ENCODE measurements at places on chromosomes 6 and 20.

- peak; percentile 61 for DNase-seq
Measured at GRCh38 chr6:7238900-7239589, 74.0 kb downstream of the SSR1 start.

GRCh38 chr6:11944111-11944510, 68.0 kb upstream of the HIVEP1 start:
- no peak for DNase-seq

- DNase-seq: no peak
Measured at GRCh38 chr20:25745100-25745499, 48.4 kb upstream of the ZNF337 start.

- no peak for DNase-seq
Measured at GRCh38 chr20:11895861-11896387, 21.8 kb upstream of the BTBD3 start.

DNA sequence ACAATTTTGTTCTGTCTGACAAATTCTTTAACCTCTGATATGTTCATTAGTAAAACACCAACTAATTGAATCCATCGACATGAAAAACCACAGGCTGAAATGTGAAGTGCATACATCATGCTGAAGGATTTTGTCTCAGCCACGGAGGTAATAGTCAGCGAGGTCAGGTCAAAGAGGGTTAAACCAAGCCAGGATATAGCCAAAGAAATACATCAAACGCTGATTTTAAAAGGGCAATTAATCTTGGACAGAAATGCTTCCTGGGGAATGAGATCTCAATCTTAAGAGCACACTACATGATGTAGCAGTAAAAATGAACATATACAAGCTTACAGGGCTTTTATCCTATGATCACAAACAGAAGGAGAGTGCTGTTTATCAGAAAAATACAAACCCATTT, 106.7 kb downstream of the PRDM1 start:
- no peak for DNase-seq

GRCh38 chr20:56627122-56628014, 1.7 kb upstream of the TFAP2C start:
- DNase-seq: no peak

DNA sequence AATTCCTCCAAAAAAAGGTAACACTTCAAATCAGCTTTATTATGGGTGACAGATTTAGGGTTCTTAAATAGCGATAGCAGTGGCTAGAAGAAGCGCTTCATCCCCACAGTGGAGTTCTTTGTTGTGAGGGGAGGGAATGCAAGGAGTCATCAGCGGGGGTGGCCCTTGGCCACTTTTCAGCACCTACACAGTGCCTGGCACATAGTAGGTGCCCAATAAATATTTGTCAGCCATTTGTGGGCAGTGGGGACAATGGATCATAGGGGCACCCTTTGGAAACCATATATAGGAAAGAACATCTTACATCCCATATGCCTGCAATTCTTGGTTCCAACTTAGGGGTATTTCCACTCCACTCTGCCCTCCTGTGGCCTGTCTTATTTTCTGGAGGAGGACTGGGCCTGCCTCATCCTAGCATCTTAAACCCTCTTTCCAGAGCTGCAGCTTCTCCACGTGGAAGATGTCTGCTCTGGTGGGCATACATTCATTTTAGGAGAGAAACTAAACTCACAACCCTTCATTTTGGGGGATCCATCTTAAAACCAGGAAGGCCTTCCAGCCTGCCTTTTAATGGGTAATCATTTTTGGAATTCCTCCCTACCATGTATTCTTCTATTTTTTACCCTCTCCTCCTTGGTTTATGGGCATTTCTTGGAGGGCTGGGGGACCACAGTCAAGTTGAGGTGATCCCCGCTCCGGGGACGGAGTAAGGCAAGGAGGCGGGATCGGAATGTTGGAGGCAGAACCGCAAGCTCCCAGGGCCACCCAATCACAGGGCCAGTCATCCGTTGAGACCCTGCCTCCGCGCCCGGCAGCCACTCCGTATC, 2.6 kb upstream of the GPSM3 start:
- no peak for DNase-seq

DNA sequence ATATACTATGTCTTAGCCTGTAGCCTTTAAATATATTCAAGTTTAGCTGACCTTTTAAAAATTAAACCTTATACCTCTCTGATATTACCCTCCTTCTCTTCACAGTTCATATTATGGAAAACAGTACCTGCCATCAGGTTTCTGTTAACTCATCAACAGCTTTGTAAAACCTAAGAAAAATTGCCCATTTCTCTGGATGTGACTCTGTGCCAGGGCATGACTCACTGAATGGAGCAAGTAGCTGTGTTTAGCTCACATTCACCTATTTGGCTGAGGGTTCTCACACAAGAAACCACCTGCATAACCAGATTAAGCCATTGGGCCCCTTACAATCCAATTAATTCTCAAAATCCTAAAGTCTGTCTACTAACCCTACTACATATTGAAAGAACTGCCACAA, 678.8 kb upstream of the MARCKS start:
- no peak for DNase-seq

DNA sequence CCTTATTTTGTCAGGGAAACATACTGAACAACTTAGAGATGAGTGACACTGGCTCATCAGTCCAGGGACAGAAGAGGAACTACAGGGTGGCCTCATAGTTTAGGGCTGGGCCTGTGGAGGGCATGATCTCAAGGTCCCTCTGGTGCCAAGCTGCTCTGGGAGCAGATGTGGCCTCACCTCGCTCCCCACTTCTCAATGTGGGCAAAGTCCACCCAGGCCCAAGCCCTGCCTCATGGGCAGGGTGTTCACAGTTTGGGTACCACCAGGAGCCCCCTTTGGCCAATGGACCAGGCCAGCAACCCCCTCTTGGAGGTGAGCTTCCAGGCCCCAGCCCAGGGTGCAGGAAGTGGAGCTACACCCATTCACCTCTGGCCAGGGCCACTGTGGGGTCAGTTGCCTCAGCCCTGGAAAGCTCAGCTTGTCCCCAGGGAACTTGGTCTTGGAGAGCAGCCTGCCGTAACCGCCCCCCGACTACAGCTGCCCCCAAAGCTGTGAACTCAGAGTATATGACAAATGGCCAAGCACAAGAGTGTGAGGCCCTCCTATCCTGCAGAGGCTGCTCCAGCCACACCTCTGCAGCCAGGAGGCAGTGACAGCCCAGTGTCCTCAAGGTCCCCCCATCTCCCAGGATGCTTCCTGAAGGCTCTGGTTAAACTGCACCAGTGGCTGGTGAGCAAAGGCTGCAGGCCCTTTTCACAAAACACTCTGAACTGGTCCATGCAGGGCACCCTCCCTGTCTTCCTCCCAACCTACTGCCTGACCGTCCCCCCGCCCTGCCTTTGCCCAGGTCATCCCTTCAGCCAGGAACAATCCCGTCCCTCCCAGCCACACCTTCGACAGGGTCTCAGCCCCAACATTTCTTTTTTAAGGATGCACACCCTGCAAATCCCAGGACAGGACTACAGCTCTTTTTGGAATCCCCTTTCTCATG, 3.6 kb downstream of the ADISSP start:
- no peak for DNase-seq

- peak; percentile 84 for DNase-seq
Measured at GRCh38 chr6:158817728-158818580, 1.2 kb downstream of the EZR start.

GRCh38 chr6:110341067-110341466, 17.1 kb downstream of the METTL24 start:
- DNase-seq: no peak

DNA sequence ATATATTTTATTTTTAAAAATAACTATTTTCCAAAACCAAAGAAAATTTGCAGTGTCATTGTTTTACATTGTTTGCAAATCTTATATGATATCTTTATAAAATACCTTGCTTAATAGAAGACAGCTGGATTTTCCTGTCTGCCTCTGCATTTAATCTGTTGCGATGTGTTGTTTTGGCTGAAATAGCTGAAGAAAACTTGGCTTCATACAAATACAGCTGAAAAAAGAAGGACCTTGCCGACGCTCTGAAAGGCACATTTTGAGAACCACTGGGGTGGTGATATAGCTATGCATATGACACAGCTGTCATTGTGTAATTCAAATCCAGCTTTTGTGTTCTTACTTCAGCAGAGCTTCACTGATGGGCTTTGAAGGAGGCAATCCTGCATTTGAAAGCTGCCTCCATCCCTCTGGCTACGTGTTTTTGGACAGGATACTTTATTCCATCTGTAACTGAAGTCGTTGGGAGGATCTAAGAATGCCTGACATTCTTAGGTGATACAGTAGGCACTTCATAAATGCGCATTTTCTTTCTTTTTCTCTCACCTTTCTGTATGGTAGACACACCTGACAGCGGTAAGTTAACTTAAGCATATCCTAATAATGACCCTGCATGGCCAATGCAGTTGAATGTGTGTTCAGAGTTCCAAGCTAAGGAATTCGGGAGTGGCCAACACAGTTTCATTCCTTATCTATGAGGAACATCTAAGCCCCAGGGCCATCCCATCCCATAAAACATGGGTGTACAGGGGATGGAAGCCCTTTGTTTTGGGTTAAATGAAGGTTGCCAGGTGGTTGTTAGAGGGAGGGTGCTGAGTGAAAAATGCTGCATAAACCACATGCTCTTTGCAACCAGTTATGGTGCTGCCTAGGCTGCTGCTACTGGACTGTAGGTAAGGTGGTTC, 213.0 kb downstream of the TFAP2A start:
- DNase-seq: no peak

- DNase-seq: no peak
Measured at GRCh38 chr6:30507849-30508827, 18.8 kb downstream of the HLA-E start.

- DNase-seq: no peak
Measured at GRCh38 chr6:2244261-2245102, 923 bp downstream of the GMDS start.

- DNase-seq: no peak
Measured at GRCh38 chr20:17437251-17437650, 93.9 kb downstream of the BFSP1 start.

DNA sequence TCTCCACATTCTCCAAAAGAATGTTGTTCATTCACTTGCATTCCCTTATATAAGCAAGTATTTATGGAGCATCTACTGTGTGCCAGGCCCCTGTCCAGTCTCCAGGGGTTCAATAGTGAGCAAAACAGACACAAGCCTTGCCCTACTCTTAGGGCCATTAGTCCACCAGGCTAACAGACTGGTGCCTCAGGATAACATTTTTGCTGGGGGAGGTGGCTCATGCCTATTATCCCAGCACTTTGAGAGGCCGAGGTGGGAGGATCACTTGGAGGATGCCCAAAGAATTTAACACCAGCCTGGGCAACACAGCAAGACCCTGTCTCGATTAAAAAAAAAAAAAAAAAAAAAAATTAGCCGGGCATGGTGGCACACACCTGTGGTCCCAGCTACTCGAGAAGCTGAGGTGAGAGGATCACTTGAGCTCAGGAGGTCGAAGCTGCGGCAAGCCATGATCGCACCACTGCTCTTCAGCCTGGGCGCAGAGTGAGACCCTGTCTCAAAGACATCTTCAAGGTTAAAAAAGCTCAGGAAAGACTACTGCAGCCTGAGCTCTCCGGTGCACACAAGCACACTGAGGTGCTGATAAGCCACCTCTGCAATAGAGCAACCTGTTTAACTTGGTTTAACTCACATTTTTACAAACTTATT, 19.9 kb downstream of the CAPN11 start:
- no peak for DNase-seq

DNA sequence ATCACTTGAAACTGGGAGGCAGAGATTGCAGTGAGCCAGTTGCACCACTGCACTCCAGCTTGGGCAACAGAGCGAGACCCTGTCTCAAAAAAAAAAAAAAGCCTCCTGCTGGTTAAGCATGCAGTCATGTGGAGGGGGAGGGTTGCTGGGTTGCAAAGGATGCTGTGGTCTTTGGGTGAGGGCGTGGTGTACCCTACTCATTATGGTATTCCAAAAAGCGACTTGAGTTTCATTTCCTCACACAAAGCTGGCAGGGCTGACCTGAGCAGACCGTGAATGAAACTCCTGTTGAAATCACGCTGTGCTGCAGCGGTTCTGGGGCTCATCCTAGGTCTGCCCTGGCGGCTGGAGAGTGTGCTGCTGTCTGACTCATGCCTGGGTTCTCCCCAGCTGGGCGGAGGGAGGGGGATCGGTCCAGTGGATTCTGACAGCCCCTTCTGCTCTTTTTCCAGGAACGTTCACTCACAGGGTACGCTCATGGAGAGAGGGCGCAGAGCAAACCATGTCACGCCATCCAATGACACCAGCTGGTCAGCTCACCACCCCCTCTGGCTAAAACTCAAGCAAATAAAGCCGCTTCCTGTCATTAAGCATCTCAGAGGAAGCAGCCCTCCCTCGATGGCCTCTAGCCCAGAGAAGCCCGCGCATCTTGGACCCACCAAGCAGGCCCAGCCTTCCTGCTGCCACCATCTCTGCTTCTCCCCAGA, 166.2 kb downstream of the SCML4 start:
- peak; percentile 16 for DNase-seq

DNA sequence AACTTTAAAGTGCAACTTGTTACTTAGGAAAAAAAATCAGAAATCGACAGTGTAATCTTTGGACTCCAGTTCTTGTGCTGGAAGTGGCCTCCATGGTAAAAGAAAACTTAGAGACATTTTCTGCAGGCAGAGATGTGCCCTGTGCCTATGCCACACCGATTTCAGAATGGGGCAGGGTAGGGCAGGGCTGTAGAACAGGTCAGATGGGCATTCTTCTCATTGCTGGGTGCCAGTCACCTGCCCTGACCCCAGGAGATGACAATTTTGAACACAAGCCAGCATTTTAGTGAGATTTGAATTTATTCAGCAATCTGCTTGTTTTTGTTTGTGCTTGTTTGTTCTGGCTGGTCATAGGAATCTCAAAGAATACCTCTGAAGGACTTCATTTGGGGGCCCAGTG, 63.3 kb downstream of the SASH1 start:
- DNase-seq: no peak

DNA sequence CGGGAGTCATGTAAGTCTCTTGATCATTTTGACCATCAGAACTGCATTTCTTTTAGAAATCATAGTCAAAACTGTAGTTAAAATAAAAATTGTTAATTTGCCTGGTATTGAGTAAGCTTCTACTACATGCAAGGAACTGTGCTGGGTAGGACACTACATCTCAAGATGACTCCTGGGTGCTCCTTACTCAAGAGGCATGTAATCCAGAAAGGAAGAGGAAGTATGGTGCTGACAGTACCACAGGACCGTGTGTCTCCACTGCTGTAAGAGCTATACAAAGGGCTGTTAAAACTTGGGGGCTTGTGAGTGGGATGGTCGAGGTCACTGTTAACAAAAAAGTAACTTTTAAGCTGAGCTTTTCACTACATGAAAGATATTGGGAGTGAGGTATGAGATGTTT, 508.3 kb upstream of the SOX4 start:
- DNase-seq: no peak

DNA sequence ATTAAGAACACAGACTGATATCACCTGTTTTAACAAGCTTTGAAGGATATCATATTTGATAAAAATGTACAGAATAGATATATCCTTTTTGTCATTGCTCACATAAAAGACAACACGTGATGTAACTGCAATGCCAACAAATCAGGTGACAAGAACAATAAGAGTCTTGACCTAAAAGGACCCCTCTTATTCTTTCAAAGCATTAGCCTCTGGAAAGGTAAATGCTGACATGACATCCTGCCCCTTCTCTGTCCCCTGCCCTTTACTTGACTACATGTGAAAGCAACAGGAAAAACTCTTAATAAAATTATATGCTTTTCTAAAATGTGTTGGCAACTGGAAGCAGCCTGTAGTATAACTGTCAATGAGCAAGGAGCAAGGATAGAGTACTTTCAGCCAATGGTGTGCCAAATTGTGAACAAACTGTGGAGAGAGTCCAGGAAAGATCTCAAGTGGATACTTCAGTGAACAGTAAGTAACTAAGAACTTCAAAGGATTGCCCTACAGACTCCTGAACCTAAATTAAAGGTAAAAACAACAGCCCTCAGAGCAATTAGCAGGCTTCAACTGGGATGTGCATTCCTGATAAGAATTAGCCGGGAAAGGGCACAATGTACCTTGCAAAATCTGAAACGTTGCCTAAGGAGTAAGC, 16.3 kb downstream of the PTPRK start:
- no peak for DNase-seq

Measured in activated CD4-positive, alpha-beta T cell treated with anti-CD3 and anti-CD28 coated beads, Interleukin-2, amount 50 U/mL, for 1 hour (primary cell).